ENCODE measurements at places on chromosomes 4 and X.

- peak; percentile 84 for DNase-seq
These were observed 7.4 kb upstream of the PGRMC1 start for GRCh38 chrX:119228512-119229252.

GRCh38 chr4:86338521-86338920, 21.3 kb downstream of the MAPK10 start:
- DNase-seq, result peak; percentile 4

GRCh38 chrX:108122748-108123147, 31.2 kb downstream of the ATG4A start:
- DNase-seq, result peak; percentile 29

GRCh38 chr4:114012749-114013148, 33.3 kb upstream of the ARSJ start:
- DNase-seq, result no peak

DNA sequence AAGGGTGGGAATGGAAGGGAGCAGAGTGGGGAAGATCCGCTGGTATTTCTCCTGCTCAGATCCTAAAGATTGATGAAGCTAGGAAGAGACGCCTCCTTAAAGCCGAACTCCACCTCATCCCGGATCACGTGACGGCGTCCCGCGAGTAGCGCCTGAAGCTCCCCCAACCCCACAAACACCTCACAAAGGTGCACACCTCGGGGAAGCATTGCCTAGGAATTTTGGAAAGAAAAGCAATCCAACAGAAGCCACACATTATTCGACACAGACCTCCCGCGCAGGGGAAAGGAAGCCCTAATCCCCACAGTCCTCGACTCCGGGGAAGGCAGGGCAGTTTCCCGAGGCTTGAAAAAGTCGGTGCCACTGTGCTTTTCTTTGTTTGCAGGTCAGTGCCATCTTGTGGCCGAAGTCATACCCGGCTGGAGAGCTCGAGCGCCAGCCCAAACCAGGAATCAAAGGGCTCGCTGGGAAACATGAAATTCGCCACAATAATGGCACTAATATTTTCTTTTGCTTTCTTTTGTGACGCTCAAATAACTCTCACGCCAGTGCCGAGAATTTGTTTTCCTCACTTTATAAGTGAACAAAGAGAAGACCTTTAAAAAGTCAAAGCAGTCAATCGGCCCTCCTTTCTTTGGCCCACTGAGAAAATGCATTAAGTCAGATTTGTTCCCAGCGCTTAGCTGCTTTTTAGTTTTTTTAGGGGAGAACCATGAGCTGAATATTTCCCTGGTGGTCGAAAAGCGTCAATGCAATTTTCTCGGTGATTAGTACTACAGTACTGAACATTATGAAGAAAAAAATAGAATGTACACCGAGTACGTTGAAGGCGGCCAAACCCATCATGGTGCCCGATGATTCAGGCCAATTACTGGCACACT, at the start of gene NPY1R:
Gene NPY1R (minus strand): TSS at position 71 of the 881 bp plus-strand sequence. CDS start 6,042 bp downstream, outside the sequence.
- peak; percentile 70 for DNase-seq

- peak; percentile 54 for DNase-seq
These were observed 91.4 kb downstream of the KLHL13 start for GRCh38 chrX:118025226-118025625.

- no peak for DNase-seq
These were observed 326.9 kb upstream of the AGA start for GRCh38 chr4:177769155-177769554.

GRCh38 chr4:151407466-151408379, 1.3 kb upstream of the FHIP1A start:
- DNase-seq, result no peak

DNA sequence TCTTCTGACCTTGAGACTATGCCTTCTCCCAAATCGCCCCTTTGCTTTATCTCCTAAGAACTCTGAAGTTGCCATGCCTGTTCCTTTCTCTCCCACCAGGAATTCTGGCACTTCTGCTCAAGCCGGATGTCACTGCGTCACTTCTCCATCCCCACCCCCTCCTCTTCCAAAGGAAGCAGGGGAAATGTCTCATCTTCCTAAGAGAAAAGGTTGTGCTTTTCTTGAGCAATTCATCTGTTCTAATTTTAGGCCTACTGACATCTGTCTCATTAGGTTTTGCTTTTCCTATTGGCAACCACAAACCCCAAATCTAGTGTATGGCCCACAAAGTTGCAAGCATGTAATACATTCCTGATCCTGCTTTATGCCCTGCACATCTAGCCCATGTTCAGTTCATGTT, 163.1 kb upstream of the PLAC1 start:
- DNase-seq, result peak; percentile 44

- DNase-seq, result peak; percentile 32
These were observed 1.2 kb downstream of the WDR44 start for GRCh38 chrX:118347131-118347530.

- DNase-seq, result no peak
These were observed 51.9 kb downstream of the CPZ start for GRCh38 chr4:8644461-8644891.

DNA sequence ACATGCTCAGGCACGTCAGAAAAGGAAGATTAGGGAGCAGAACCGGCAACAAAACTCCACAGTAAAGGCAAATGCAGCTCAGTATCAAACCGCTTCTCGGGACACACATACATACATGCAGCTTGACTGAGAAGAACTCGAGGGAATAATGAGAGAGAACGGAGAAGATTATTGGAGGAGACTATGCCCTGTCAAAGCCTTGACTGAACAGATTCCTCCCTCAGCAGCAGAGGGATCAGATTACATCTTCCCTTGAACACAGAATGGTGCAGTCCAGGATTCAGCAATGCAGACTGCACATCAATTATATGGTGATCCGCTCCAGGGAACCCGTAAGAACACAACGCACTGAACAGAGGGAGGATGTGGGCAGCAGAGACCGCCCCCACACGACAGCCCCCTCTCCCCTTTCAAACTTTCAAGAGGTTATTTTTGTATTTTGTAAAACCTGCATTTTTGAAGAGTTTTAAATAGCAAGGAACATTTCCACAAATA, 183.2 kb downstream of the FBXW7 start:
- peak; percentile 93 for DNase-seq

GRCh38 chrX:110825972-110826371, 30.4 kb upstream of the CHRDL1 start:
- no peak for DNase-seq

- DNase-seq, result peak; percentile 7
These were observed 7.3 kb downstream of the SPARCL1 start for GRCh38 chr4:87521757-87522374.

DNA sequence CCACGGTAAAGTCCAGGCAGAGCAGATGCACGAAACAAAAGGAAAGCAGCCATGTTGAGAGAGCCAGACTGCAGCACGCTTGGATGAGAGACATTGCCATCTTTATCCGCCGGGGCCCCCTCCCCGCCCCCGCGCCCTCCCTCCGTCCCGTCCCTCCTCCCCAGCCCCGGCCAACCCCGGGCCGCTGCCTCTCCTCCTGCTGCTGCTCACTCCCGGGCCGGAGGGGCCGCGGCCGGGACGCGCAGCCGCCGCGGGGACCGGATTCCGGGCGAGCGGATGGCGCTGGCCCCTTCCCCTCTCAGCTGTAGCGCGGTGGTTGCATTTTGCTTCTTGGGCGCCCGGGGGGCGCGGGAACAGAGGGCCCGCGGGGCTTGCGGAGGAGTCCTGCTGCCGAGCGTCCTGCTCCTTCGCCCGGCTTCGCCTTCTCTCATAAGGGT, 542 bp downstream of the RNF150 start:
- peak; percentile 44 for DNase-seq

GRCh38 chr4:179747218-179747910, 2305.1 kb upstream of the AGA start:
- DNase-seq, result no peak

DNA sequence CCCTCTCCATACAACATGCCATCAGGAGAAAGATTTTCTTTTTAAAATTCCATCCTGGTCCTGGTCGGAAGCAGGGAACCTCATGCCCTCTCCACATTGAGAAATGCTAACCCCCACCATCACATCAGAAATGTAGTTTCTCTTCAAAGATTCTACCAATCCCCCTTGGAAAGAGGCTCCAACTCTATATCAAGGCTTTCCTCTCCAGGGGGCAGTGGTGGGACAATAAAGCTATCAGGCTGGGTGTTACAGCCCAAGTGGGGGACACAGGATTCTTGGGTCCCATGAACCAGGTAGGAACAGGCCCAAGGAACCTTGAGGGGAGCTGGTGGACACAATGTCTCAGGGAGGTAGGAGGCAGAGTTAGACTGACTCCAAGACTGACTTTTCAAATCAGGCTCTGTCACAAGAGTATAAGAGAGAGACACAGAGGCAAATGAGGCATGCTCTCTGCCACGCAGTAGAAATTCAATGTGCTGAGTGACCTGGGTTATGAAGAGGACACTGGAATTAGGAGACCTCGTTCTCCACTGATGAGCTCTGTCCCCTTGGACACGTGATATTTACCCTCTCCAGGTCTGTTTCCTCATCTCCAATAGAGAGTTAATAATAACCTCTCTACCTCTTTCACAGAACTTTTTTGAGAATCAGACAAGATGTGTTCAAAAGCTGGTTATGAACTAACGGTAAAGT, 4.5 kb downstream of the GJB1 start:
- DNase-seq, result no peak

DNA sequence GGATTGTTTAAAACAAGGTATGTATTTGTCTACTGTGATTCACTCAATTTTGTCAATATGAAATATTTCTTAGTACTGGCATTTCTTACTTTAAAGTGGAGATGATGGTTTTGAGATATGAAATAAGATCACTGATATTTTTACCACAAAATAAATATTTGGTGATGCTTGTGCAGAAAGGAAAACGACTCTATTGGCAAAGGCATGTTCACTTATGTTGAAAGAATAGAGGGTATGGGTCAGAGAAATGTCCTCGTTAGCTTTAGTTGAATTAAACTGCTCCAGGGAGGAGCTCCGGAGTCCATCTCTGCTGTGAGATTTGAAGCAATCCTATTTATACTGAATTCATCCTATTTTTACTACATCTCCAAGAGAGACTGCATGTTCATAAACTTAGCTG, 84.2 kb downstream of the SH3BGRL start:
- DNase-seq, result peak; percentile 2

DNA sequence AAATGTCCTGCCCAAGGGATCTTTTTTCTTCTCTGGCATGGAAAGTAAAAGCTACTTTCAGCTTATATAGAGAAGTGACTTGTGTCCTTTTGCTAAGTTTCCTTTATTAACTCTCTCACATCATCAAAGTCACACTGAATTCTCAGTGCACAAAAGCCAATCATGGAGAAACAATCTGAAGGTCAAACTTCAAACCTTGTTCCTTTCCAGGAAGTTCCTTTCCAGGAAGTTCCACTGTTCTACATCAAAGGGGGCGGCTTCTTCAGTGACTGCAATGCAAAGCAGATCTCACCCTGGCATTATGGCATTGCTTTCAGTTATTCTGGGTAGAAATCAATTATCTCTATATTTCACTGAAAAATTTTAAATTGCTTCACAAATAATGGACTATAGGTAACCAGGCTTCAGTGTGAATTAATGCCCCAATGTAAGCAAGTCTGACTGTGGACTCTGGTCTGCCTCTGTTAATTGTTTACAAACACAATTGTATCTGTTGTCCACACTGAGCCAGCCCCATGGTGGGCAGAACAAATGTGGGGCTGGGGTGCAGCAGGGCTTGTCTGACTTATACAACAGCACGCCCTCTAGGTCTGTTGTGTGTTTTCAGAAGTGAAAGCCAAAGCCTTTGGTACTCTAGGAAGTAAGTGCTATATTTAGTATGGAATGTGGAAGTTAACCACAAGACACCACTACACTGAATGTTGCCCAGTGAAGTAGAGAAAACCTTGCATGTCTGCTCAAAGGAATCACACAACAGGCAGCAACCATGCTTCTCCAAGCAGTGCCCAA, 98.8 kb downstream of the CDS1 start:
- peak; percentile 50 for DNase-seq

GRCh38 chrX:115363897-115364296, 74.4 kb downstream of the LUZP4 start:
- DNase-seq, result no peak

DNA sequence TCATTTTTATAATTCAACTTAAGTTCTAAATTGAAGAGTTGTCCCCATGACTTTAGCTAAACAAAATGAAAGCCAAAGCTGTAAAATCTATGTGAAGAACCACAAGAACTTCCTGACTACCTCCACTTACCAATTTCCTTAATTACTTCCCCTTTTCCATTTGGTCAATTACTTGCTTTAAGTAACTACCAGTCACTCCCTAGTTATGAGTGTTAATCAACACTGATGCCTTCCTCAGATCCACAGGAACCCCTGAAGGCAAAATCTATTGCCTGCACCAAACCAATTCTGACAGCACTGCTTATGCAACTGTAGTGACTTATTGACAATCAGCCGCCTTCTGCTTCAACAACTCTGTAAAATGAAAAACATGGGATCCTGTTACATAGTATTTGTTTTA, 10.5 kb downstream of the RBMX start:
- DNase-seq, result no peak

DNA sequence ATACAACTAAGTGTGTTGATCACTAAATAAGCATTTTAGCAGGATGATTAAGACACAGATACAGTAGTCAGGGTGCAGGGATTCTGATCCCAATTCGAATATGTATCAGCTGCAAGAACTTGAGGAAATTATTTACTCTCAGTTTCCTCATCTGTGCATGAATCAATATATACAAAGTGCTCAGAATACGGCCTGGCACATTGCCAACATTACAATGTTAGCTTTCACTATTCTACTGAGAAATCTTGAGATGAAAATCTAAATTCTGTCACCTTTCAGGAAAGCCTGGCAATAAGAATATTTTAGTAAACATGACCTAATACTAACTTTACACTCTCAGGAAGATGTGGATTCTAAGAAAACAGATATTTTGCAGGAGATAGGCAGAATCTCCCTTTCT, 1001.6 kb upstream of the IGFBP7 start:
- no peak for DNase-seq

GRCh38 chrX:134362560-134363089, 97.3 kb upstream of the HPRT1 start:
- no peak for DNase-seq

- DNase-seq, result no peak
These were observed 549.2 kb upstream of the AMOT start for GRCh38 chrX:113389846-113390245.

DNA sequence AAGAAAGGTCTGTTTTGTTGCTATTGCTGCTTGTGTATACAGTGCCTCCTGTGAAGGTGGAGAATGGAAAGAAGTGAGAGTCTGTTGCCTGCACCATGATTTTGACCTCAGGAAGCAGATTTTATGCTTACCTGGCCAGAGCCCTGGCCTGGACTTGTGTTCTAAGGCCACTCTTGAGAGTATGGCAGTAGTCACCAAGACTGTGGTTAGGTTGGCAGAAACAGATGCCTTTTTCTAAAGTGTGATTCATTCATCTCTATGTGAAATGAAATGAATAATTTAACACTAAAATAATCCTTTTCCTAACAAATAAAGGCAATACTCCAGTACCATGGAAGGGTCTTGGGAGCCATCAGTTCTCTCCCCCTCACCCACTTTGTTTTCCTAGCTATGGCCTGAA, 161.8 kb downstream of the DCLK2 start:
- no peak for DNase-seq

GRCh38 chr4:6546681-6547447, 28.1 kb upstream of the MAN2B2 start:
- peak; percentile 59 for DNase-seq

DNA sequence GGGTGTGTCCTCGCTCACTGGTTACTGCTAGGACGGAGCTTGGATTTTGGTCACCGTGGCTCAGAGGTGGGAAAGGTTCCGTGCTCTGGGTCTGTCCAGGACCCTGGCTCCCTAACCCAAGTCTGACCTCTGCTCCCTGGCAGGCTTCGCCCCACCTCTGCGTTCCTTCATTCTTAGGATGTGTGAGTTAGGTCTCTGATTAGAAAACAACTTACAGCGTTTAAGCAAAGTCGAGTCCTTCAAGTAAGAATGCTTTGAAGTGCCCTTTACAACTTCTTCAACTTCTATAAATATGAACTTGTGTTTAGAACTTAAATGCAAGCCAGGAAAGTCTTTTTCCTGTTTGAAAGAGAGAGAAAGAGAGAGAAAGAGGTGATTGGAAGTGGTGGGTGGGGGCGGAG, 891 bp downstream of the TLR2 start:
- no peak for DNase-seq
